ENCODE measurements at places on chromosomes 12 and 14. TPM values are rescaled to one million over a fixed set of nuclear protein-coding genes. Genes with fewer than 3 reads are reported as not detected.

GRCh38 chr12:115386946-115387345, 703.0 kb upstream of the TBX3 start:
- ATAC-seq, result no peak

GRCh38 chr12:49019443-49020324, 1.1 kb upstream of the PRKAG1 start:
- ATAC-seq, result no peak

HCAR1 gene
- total RNA-seq, result 0.19 TPM

DNA sequence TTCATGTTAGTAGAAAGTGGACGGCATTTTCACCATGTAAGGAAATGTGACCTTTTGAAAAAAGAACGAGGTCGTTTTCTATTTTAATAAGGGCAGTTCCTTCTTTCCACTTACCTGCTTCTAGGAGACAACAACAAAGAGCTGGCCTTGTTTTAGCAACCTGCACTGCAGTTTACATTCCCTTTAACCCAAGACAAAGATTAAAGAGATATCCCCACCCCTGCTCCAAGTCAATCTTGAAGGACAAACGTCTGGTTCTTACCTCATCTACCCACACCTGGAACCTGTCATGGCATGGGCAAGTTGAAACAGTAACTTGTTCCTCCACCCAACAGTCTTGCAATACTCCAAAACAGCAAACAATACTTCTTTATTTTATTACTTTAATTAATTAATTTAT, 32.7 kb downstream of the ZCCHC8 start:
- no peak for ATAC-seq

DNA sequence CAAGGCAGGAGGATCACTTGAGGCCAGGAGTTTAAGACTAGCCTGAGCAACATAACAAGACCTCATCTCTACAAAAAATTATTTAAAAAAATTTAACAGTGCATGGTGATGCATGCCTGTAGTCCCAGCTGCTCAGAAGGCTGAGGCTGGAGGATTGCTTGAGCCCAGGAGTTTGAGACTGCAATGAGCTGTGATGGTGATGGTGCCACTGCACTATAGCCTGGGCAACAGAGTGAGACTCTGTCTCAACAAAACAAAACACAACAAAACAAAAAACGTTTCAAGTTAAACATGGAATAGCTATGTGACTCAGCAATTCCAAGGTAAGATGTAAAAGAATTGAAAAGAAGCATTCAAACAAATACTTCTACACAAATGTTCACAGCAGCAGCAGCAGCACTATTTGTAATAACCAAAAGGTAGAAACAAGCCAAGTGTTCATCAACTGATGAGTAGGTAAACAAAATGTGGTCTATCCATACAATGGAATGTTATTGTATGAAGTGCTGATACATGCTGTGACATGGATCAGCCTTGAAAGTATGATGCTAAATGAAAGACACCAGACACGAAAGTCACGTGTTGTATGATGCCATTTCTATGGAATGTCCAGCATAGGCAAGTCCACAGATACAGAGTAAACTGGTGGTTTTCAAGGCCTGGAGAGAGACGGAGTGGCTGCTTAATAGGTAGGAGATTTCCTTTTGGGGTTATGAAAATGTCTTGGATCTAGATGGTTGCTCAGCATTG, 31.4 kb downstream of the CFAP251 start:
- no peak for ATAC-seq

DNA sequence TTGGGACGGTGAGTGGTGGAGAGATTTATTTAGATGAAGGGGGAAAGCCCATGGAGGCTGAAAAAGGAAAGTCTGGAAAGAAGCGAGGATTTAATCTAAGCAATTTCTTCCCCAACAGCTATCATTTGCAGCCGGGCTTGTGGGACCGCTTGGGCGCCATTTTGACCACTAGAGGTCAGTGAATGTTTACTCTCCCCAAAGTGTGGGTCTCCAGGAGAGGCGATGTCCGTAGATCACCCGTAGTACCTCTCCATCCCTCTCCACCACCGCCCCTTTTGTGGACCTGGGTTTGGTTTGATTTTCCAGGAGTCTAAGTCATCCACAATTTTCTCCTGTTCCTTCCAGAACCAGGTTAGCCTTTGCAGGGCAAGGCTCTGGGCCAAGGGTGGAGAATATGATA, 91.2 kb upstream of the PARP11 start:
- no peak for ATAC-seq

DNA sequence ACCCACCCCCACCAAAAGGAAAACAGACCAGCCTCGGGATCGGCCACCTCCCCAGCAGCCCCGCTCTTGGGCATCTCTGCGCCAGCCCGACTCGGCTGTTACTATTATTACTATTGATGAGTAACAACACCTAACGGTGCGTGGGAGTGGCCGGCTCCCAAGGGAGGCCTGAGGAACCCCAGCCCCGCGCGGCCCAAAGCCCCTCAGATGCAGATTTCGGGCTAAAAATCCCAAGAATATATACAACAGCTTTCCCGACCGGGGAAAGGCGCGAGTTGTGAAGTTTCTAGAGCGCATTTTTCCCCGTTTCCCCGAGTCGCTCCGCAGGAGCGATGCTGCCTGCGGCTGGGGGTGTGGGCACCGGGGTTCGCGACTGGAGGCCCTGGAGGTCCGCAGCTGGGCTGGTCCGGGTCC, 565 bp downstream of the NT5DC3 start:
- ATAC-seq, result peak; percentile 23

DNA sequence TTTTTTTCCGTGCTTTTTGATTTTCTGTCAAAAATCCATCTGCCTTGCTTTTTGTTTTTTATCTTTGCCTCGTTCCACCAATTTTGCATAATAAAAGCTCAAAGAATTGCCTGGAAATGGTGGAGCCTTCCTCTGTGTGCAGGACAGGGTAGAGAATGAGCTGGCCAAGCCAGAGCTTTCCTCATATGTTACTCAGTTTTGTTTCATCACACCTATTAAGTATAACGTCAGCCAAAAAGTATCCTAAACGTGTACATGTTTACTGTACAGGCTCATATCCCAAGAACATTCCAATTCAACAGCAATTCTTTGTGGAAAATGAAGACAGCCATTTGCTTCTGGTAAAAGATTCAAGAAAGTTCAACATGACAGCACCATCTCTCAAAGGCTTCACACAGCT, 191.2 kb upstream of the LMNTD1 start:
- no peak for ATAC-seq

DNA sequence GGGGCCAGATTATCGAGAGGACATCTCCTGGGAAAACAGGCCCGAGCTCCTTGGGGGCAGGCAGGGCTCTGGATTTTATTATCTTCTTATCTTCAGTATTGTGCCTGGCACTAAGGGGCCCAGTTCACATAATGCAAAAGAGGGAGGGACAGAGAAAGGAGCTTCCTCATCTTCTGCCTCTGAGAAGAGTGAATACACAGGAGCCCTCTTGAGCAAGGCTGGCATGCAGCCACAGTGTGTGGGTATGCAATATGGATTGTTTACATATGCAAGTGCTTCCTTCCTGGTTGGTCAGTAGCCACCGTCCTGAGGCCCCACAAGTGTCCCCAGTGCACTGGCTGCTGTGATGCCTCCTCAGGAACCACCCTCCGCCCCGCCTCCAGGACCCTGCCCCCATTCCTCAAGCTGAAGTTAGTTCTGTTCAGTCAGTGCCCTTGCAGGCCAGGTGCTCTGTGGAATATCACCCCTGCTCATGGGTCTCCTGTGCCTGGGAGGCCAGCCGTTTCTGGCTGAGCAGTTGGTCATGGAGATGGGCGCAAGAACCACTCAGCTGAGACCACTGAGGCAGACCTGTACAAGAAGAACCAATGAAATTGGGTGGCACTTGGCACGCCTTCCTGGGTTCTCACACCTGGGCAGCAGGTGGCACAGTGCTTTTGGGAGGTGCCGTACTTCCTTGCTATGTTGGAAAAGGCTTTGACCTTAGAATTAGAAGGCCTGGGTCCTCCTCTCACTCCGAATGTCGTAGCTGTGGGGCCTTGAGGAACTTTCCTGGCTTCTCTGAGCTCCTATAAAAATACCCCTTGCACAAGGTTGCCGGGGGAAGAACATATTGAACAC, 35.1 kb upstream of the ACTN1 start:
- peak; percentile 81 for ATAC-seq

DNA sequence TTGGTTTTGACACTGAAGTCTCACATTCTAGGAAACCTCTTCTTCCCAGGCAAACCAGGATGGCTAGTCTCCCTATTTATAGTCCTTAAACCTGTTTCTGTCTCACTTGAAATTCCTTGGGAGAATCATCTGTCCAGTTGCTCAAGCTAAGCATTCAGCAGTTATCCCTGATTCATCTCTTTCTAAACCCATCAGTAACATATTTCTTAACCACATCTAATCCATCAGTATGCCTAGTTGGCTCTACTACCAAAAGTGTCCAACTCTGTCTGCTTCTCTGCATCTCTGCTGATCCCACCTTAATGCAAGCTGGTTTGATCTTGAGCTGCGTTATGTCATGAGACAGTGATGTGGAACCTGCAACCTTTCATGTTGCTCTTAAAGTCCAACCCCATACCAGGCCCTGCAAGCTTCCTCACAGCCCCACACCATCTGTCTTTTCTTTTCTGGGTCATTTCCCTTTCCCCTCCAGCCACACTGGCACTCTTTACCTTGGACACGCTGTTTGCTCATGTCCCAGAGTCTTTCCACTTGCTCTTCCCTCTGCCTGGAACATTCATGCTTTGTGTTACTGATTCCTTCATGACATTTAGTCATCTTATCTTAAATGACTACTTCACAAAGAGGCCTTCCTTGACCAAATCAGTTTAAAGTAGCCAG, 380.8 kb upstream of the RGS6 start:
- ATAC-seq, result no peak

- ATAC-seq, result no peak
These were observed at the start of gene GPR84 for GRCh38 chr12:54364413-54364812. Gene GPR84 (minus strand): TSS chr12:54364486. CDS start chr12:54363851, 635 bp downstream.

- no peak for ATAC-seq
These were observed 1727.1 kb upstream of the SEL1L start for GRCh38 chr14:83260751-83261150.

CCDC175 gene
- 1.3 TPM for total RNA-seq

DNA sequence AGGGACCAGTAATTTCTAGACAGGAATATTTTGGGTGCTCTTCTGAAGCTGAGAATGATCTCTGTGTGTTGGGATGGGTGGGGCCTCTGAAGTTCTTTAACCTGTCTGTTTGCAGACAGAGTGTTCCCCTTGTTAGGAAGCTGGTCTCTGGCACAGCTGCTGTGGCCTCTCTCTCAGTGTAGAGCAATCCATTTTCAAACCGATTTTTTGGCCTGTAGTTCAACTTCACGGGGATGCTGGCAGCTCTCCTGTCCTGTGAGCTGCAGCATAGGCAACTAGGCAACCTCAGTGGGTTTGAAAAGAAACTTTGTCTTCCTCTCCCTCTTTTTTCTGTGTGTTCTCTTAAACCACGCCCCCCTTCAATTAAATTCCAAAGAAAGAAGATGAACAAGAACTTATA, 69.1 kb downstream of the SMOC1 start:
- peak; percentile 51 for ATAC-seq

All from motor neuron (in vitro differentiated cells).